ENCODE measurements at places on chromosomes 2 and 18.

- no peak for DNase-seq
Measured at GRCh38 chr2:127157114-127157513, 50.2 kb upstream of the BIN1 start.

- no peak for DNase-seq
Measured at GRCh38 chr2:85534881-85535280, 4.1 kb upstream of the MAT2A start.

- no peak for DNase-seq
Measured at GRCh38 chr2:42823744-42824453, 31.5 kb upstream of the HAAO start.

DNA sequence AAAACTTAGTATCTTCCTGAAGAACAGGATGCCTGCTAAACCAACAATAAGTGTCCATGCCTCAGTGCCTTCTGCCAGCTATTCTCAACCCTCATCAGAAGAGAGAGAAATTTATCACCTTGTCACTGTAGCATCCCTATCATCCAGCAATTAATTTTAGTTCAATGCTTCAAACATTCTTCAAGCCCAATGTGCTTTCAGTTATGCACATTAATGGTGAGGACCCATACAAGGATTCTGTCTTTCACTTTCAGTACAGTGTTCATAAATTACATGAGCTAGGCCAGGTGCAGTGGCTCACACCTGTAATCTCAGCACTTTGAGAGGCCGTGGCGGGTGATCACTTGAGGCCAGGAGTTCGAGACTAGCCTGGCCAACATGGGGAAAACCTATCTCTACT is 47.0 kb upstream of the MSH6 start:
- DNase-seq: no peak

GRCh38 chr2:5915881-5916310 is 223.7 kb downstream of the SOX11 start:
- no peak for DNase-seq

GRCh38 chr18:79819064-79819967 is 21.6 kb downstream of the KCNG2 start:
- no peak for DNase-seq

Data from NCI-H1930 (cell line).